WTC11 (cell line): ENCODE measurements at places on chromosomes 3 and 15. TPM values are rescaled to one million over a fixed set of nuclear protein-coding genes. Genes with fewer than 3 reads are reported as not detected.
A peak's percentile ranks its signal among the peaks of the same experiment; 100 is the strongest.

The CPLX3 gene
- 0.09 to 0.21 TPM (median 0.09 TPM) in 3 replicates for total RNA-seq

The MASP1 gene
- 2.2 to 3.5 TPM (median 3.1 TPM) in 3 replicates for total RNA-seq

The C3orf52 gene
- 10.2 to 14.3 TPM (median 10.3 TPM) in 3 replicates for total RNA-seq

DNA sequence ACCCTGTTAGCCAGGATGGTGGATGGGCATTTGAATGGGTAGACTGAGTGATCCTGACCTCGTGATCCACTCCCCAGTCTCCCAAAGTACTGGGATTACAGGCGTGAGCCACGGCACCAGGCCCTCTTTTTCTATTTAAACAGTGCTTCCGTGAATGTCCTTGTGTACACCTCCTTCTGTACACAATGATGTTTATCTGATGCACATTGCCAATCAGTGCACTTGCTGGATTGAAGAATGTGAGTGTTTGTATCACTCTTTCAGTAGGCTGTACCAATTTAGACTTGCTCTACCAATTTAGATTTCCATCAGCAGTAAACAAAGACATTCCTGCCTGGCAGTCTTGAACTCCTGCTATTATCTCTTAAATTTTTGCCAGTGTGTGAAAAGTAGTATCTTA, 8.9 kb upstream of the ZNF619 start:
- H3K4me3 ChIP-seq: no peak overlapping the region
- peaks cover 10% of the 10 kb centered on the region for H3K4me1 ChIP-seq
- DNase-seq: no peak
- H3K27me3 ChIP-seq: no peaks in the 10 kb centered on the region

GRCh38 chr3:143972155-143972504, 507 bp downstream of the DIPK2A start:
- H3K27ac ChIP-seq: no peak overlapping the region
- no peaks in the 10 kb centered on the region for H3K36me3 ChIP-seq
- peak overlapping the region; percentile 93 for H3K4me3 ChIP-seq
- H3K4me1 ChIP-seq: peaks cover 40% of the 10 kb centered on the region
- H3K27me3 ChIP-seq: no peaks in the 10 kb centered on the region; the same call in none of the 2 replicates

GRCh38 chr3:185332026-185332735, 30.8 kb upstream of the MAP3K13 start:
- no peak for DNase-seq
- no peaks in the 10 kb centered on the region for H3K4me1 ChIP-seq
- H3K27me3 ChIP-seq: peaks cover 19% of the 10 kb centered on the region
- H3K36me3 ChIP-seq: no peaks in the 10 kb centered on the region
- no peak overlapping the region for H3K4me3 ChIP-seq

- H3K27me3 ChIP-seq: peaks cover 2% of the 10 kb centered on the region
- peaks cover 6% of the 10 kb centered on the region for H3K4me1 ChIP-seq
- H3K4me3 ChIP-seq: no peak overlapping the region
- H3K27ac ChIP-seq: no peak overlapping the region
- H3K36me3 ChIP-seq: no peaks in the 10 kb centered on the region
Measured at GRCh38 chr3:13835246-13835645, 44.6 kb downstream of the WNT7A start.

GRCh38 chr3:114496466-114496865, 202.6 kb downstream of the TIGIT start:
- peaks cover 8% of the 10 kb centered on the region for H3K4me1 ChIP-seq
- no peaks in the 10 kb centered on the region for H3K27me3 ChIP-seq
- DNase-seq: no peak
- H3K4me3 ChIP-seq: no peak overlapping the region

DNA sequence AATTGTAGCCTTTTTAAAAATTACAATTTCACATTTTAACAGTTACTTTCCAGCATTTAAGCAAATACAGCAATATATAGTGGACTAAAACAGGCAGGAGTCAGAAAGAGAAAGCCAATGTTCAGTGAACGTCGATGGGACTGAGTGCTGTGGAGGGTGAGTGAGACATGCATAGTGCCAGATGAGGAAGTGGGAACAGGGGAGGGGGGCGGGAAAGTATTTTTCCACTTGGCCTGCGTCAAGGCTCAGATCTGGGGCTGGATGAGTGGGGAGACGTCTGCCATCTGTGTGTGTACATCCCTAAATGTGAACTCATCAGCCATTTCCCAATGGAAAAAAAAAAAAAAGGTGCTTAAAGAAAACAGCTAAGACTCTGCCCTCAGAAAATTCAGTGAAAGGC, 19.2 kb upstream of the RAD18 start:
- H3K4me1 ChIP-seq: no peaks in the 10 kb centered on the region
- H3K36me3 ChIP-seq: peaks cover 3% of the 10 kb centered on the region; the same call in 1 of the 2 replicates
- H3K27me3 ChIP-seq: peaks cover 13% of the 10 kb centered on the region
- no peak for DNase-seq
- H3K27ac ChIP-seq: 0 out of 2 replicates have a peak overlapping the region, but pooled peaks have one; percentile 8

- H3K4me1 ChIP-seq: peaks cover 47% of the 10 kb centered on the region
- H3K27ac ChIP-seq: peak overlapping the region; percentile 95
- H3K27me3 ChIP-seq: no peaks in the 10 kb centered on the region
- no peaks in the 10 kb centered on the region for H3K36me3 ChIP-seq
- no peak for DNase-seq
Measured at GRCh38 chr15:80060356-80061006, 1.0 kb downstream of the ZFAND6 start.

DNA sequence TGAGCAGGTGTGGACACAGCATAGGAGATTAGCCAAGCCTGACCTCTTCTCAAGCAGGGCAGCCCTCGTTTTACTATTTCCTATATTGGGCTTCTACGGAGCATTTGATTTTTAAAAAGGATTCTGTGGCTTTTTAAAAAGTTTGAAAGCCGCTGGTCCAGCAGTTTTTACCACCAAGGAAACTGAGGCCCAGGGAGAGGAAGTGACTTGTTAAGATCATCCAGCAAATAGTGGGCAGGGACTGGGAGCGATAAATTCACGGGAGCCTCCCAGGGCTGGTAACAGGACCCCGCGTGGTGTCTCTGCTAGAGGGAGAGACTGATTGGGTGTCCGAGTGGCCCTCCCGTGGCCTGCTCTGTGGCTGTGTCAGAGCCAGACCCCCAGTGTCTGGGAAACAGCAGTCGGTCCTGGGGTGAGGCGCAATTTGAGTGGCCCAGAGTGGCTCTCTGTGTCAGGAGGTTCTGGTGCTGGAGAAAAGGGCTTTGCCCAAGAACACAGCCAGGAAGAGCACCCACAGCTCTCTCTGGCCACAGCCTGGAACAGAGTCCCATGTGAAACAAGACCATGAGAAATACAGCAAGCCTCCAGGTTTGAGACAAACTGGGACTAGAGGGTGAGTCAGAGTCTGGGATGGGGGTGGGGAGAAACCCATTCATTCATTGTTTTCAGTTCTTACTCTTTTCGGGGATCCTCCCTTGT, 4.2 kb downstream of the FURIN start:
- peaks cover 13% of the 10 kb centered on the region; the same call in 1 of the 2 replicates for H3K36me3 ChIP-seq
- H3K27me3 ChIP-seq: no peaks in the 10 kb centered on the region
- peak overlapping the region; percentile 84 for H3K27ac ChIP-seq
- peak overlapping the region; percentile 63 for H3K4me3 ChIP-seq
- no peak for DNase-seq

GRCh38 chr3:76039431-76039830, 254.1 kb upstream of the ZNF717 start:
- H3K27me3 ChIP-seq: no peaks in the 10 kb centered on the region
- H3K27ac ChIP-seq: no peak overlapping the region
- no peak for DNase-seq
- H3K36me3 ChIP-seq: no peaks in the 10 kb centered on the region
- H3K4me1 ChIP-seq: peaks cover 55% of the 10 kb centered on the region
- H3K4me3 ChIP-seq: peak overlapping the region; percentile 7; the same call in 1 of the 2 replicates

DNA sequence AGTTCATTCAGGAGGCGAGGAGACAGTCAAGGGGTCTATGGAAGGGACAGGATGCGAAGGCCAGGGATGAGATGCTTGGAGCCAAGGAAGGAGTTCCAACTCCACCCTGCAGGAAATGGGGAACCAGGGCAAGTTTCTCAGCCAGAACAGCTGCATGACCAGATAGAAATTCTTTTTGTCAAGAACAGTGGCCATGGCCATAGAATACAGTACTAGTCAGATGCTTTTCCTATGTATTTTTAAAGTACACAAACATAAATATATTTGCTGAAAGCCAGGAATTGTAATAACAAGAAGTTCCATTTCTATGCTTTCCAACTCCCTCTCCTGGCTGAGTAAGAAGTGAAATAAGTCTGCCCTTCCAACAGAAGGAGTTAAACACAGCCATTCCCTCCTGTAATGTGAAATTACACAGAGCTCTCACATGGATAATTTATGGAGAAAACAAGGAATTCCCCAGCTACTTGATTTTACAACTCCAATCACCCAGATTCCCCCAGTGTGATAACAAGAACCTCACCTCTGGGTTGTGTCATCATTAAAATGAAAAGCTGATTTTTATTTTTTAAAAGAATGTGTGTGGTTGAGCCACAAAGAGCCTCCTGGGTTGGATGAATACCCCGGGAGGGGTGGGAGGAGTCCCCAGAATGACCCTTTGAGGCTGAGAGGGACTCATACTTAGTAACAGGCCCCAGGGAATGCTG, 124.6 kb upstream of the ARHGEF3 start:
- H3K27me3 ChIP-seq: no peaks in the 10 kb centered on the region
- H3K4me3 ChIP-seq: no peak overlapping the region
- no peak overlapping the region for H3K27ac ChIP-seq
- H3K36me3 ChIP-seq: no peaks in the 10 kb centered on the region

- no peak overlapping the region for H3K27ac ChIP-seq
- H3K36me3 ChIP-seq: peaks cover 5% of the 10 kb centered on the region
- H3K4me3 ChIP-seq: no peak overlapping the region
- peaks cover 37% of the 10 kb centered on the region for H3K4me1 ChIP-seq
- H3K27me3 ChIP-seq: no peaks in the 10 kb centered on the region
- DNase-seq: no peak
Measured at GRCh38 chr3:27467545-27467944, 16.6 kb downstream of the SLC4A7 start.

DNA sequence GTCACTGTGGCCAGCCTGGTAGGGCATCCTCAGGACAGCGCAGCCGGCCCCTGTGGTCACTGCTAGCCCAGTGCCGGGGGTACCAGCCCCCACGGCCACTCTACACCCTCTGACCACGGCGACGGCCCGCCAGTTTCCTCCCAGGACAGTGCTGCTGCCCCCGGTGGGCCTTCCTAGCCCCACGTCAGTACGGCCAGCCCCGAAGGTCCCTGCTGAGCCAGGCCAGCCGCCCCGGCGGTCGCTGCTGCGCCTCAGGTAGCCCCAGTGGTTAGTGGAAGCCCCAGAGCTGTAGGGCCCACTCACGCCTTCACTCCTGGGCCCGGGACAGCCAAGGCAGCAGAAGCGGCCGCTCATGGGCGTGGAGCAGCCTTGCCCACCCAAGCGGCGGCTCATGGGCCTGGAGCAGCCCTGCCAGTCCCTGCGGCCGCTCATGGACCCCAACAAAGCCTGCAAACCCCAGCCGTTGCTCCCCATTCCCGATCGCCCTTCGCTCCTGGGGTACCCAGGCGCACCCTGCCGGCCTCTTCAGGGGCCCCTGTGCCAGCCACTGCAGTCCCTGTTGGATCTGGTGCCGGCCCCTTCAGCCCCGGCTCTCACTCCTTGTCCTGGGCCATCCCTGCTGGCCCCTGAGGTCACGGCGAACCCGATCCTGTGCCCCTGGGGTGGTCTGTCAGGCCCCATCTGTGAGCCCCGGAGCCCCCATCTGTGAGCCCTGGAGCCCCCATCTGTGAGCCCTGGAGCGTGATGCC, 9.5 kb upstream of the ROPN1B start:
- peaks cover 8% of the 10 kb centered on the region; the same call in 1 of the 2 replicates for H3K4me1 ChIP-seq
- H3K27ac ChIP-seq: no peak overlapping the region
- peaks cover 16% of the 10 kb centered on the region for H3K27me3 ChIP-seq
- H3K4me3 ChIP-seq: no peak overlapping the region
- H3K36me3 ChIP-seq: no peaks in the 10 kb centered on the region

GRCh38 chr3:13972679-13973379, 93.0 kb upstream of the WNT7A start:
- no peak overlapping the region; the same call in 1 of the 2 replicates for H3K27ac ChIP-seq
- H3K27me3 ChIP-seq: peaks cover 16% of the 10 kb centered on the region
- DNase-seq: no peak
